ENCODE measurements at places on chromosomes 4 and X. TPM values are rescaled to one million over a fixed set of nuclear protein-coding genes. Genes with fewer than 3 reads are reported as not detected.

- DNase-seq, result no peak
Observed at GRCh38 chr4:52266537-52267137, 215.5 kb downstream of the SPATA18 start.

Gene PCDH19
- total RNA-seq, result not detected

DNA sequence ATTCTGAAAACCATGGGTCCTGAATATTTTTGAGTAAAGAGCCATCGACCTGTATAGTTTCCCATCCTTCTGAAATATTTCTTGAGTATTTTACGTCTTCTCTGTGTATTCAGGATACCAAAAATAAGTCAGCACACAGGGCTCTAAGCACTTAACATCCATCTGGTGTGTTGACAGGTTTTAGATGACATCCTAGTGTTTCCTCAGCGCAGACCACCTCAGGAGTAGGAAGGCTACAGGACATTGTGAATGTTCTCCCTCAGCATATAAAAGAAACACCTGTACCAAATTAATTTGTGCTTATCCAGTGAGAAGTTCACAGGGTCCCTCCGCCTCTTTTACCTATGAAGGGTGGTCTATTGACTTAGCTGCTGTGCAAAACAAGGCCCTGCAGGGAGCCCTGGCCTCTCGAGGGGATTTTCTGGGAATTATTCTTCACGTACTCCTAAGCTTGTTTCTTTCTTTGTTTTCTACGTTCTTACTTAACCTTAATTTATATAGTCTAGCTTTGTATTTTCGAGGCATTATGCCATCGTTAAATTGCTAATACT is 241.8 kb downstream of the FBXO8 start:
- DNase-seq, result no peak

Gene NALF2
- total RNA-seq, result 0.88 TPM

Gene CXCL3
- total RNA-seq, result not detected

GRCh38 chr4:120266602-120267001 is 200.0 kb upstream of the MAD2L1 start:
- DNase-seq, result no peak

Gene ELOVL6
- total RNA-seq, result 14.5 TPM

- no peak for DNase-seq
Observed at GRCh38 chrX:30904186-30904585, 15.1 kb upstream of the TAB3 start.

GRCh38 chr4:47013373-47013772 is 18.0 kb upstream of the GABRB1 start:
- no peak for DNase-seq

- DNase-seq, result no peak
Observed at GRCh38 chrX:150460781-150461180, 97.7 kb downstream of the MAMLD1 start.

- DNase-seq, result no peak
Observed at GRCh38 chrX:129529685-129530281, 6.5 kb upstream of the SMARCA1 start.

GRCh38 chrX:19647731-19648588 is 132.7 kb upstream of the MAP3K15 start:
- DNase-seq, result no peak

Gene RAB33A
- total RNA-seq, result 20.6 TPM

DNA sequence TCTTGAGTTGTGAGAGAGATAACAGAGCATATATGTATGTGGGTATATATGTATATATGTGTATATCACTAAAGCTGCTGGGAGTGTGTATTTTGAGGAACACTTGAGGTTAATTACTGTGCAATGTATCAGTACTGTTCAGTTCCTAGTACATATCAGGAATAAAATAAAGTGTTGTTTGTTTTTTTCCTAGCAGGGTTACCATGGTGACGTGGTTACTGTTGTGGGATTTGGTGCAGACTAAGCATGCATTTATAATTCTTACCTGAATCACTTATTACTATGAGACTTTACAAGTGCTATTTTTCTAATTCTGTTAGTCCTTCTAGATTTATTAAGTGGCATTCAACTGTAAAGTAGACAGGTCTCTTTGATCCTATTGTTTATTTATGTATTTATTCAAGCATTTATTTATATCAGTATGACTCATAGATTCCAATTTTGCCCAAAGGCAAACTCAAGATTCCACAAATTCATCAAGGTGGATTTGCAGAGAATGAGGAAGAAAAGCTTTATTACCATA is 26.9 kb upstream of the BEX4 start:
- DNase-seq, result no peak

DNA sequence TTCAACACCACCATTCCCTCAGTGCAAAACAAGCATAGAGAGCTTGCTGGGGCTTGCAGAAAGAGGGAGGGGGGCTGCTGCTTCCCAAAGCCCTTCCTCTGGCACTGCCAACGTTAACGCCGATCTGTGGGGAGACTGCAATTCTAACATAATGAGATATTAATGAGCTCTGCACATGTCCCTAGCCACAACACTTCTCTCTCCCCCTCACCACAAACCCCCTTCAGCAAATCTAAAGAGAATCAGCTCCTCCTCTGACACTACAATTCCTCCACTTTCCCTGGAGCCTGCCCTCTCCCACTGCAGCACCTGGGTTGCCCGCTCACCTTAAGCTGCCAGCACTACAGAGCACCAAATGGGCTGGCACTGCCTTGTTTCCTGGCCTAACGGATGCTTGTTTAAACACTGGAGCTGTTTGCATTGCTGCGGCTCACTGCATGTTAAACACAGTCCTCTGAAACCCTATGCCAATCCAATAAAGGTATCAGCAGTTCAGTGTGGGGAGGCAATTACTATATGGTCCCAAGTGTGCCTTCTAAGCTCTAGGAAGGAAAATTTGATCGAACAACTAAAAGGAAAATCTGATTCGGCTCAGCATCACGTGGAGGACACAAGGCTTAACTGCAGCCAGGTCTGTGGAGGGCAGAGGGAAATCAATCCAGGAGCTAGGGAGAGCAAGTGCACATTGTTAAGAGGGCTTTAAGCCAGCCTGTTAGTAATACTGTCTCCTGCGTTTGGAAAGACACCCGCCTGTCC is 232.4 kb downstream of the MAML3 start:
- DNase-seq, result no peak

DNA sequence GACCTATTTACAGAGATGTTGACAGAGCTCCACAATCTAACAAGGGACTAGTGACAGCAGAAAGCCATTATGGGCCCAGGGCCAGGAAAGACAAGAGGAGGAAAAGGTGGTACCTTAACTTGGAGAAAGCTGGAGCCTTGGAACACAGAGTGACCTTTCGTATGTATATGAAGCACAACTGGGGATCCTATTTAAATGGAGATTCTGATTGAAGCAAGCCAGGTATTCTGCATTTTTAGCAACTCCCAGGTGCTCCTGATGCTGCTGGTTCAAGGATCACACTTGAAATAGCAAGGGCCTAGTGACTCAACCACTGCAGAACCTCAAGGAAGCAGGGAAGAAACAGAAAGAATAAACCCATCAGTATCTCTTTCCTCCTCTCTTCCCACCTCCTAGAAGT is 99.4 kb downstream of the TMEM47 start:
- no peak for DNase-seq

DNA sequence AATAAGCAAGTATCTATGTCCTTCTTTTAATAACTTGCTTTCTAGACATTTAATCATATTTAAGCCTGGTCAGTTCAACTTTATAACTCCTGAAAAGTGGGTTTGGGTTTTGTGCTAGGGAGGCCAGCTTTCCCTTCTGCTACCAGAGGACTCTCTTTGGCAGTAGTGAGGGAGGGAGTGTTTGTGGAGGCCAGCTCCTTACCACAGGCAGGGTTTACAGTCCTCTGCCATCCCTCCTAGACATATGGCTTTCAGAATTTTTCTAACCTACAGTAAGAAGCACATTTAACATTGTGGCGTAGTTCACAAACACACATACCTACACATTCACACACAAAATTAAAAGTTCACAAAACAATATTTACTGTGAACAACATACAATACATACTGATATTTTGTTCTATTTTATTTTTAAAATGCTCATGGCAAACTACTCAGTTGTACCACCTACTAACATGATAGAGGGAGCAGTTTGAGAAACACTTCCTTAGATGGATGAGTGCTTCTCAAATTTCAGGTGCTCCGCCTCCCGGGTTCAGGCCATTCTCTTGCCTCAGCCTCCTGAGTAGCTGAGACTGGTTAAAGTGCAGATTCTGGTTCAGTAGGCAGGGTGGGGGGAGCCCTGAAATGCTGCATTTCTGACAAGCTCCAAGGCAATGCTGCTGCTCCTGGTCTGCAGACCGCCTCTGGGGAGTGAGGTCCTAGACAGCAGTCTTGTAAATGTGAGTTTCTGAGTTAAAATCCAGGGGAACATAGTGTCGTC is 86.7 kb downstream of the PTTG2 start:
- DNase-seq, result no peak

GRCh38 chrX:69173906-69174305 is 8.7 kb upstream of the PJA1 start:
- DNase-seq, result no peak

Gene ATP2B3
- total RNA-seq, result not detected

DNA sequence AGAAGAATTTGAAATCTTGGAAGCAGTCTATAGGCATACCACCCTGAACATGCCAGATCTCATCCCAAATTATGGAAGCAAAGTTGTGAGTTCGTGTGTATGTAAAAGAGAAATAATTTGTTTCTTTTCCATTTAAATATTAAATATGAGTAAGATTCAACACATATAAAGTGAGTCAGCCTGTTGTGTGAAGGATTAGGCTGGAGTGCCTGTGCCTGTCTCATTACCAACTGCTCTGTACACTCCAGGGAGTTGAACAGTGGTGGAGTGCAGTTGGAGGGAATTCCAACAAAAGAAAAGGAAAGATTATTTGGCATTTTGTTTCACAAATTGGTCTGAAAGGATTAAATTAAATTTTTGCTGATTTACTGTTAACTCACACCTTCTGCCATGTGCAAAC is 435.6 kb downstream of the FAT4 start:
- DNase-seq, result no peak

DNA sequence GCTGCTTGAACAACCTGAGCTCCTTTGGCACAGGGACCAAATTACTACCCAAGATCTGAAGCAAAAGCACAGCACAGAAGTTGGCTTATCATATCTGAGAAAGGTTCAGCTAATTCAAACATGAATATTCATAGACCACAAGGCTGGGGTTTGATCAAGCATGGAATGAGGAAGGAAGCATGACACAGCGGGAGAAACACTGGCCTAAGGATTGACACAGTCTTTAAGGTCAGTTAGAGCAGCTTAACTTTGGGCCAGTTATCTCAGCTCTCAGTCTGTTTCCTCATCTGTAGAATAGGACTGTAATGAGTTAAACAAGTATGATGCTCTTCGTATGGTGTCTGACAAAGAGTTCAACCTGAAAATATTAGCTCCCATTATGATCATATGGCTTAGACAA is 88.5 kb upstream of the CBR4 start:
- no peak for DNase-seq

GRCh38 chr4:10243856-10244255 is 127.3 kb upstream of the WDR1 start:
- peak; percentile 38 for DNase-seq
